Activated T-helper 2 cell treated with anti-CD3 and anti-CD28 coated beads, Interferon-gamma antibody, Interleukin-2, Interleukin-4, amounts not matched to agents 10 μg/mL and 5 μg/mL and 100 μg/mL, durations not matched to agents 14 hours and 24 hours and 36 hours (primary cell): ENCODE measurements at places on chromosomes 7 and 10. TPM values are rescaled to one million over a fixed set of nuclear protein-coding genes. Genes with fewer than 3 reads are reported as not detected.

- DNase-seq: no peak
These were observed 66.3 kb upstream of the ZRANB1 start for GRCh38 chr10:124875596-124875995.

- no peak for DNase-seq
These were observed 382.7 kb downstream of the SFMBT2 start for GRCh38 chr10:7027913-7028808.

The FRMPD2 gene
- total RNA-seq: 0.09 TPM in 1 of 2 replicates, not detected in the other

DNA sequence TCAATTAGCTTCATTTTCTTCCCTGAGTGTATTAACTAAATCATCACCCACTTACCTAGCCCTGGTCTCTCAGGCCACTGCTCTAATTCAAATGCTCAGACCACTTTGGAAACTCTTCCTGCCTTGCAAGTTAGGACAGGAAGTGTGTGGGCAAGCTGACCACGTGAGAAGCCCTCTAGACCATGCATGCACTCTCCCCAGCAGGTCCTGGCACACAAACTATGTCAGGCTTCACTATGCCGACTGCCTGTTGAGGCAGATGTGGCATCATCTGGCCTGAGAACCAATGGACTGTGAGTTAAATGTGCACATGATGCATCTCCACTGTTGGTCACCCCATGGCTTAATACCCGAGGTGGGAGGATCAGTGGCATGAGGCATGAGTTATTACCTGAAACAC, 439.6 kb downstream of the GRID1 start:
- no peak for DNase-seq

DNA sequence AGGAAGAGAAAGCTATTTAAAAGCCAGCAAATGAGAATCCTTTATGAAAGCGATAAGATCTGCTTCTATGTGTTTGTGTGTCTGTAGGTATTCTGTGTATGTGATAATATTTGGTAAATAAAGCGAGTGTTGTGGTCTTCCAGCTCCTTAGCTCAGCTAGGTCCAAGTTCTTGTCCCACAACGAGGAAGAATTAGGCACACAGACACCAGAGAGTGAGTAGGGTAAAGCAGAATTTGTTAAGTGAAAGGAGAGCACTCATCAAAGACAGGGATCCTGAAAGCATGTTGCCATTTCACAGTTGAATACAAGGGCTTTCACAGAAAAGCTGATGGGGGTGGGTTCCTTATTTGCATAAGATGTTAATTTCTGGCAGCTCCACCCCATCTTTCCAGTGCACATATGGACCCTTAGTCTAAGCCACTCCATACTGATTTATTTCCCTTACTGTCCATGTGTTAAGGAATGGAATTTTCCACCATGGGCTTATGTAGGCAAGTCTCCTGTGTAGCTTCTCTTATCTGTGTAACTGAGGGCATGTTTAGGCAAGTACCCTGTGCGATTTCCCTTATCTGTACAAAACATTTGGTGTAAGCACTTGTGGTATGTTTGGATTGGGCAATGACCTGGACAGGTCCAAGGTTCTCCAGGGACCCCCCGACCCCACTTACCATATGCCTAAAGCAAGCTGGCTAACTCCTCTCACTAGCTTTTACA, 165.9 kb upstream of the VIPR2 start:
- DNase-seq: no peak

DNA sequence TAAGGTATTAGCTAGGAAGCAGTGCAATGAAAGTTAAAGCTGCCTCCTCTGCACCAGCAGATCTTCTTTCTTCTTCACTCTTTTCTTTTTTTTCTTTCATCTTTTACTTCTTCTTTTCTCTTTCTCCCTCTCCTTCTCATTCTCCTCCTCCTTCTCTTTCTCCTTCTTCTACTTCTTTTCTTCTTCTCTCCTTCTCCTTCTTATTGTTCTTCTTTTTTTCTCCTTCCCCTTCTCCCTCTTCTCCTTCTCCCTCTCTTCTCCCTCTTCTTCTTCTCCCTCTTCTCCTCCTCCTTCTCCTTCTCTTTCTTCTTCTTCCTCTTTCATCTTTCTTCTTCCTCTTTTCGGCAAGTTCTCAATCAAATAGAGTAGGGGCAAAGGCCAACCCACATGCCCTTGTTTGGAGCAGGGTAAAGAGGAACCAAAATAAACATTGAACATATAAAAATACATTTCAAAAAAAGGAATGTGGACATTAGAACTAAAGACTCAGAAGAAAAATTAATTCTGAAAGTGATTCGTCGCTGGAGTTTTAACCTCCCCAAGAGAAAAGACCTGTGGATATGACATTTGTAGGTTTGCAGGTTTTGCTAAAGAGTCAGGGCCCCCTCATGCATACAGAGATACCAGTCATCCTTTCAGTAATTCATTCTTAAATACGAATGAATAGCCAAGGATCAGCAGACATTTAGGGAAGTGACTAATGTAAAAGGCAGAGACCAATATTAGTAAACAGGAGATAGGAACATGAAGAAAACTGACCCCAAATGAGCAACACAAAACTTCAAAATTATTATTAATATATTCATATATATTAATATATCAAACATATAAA, 93.0 kb upstream of the RSU1 start:
- no peak for DNase-seq

The MYPN gene
- total RNA-seq: not detected in 2 replicates

The KIAA1217 gene
- 0.41 and 0.62 TPM in 2 replicates for total RNA-seq

DNA sequence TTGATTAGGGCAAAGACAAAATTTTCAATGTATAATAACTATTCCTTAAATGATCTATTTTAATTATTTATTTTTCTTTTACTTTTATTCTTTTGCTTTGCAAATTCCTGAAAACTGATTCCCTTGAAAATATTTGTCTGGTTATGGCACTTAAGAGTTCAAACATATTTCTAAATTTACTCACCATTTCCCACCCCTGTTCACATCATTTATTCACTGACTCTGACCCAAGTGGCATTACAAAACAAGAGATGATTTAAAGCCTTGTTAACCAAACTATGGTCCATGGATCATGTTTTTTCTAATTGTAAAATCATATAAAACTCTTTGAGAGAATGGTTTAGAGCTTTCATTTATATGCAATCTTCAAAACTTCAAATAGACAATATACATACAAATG, 1256.1 kb upstream of the LRRN3 start:
- no peak for DNase-seq

- DNase-seq: no peak
These were observed 97.7 kb upstream of the FGFR2 start for GRCh38 chr10:121695731-121696464.

The TFPI2 gene
- not detected in 2 replicates for total RNA-seq

The TRPV5 gene
- not detected in 2 replicates for total RNA-seq

GRCh38 chr7:27254625-27255024, 12.0 kb downstream of the EVX1 start:
- DNase-seq: no peak

DNA sequence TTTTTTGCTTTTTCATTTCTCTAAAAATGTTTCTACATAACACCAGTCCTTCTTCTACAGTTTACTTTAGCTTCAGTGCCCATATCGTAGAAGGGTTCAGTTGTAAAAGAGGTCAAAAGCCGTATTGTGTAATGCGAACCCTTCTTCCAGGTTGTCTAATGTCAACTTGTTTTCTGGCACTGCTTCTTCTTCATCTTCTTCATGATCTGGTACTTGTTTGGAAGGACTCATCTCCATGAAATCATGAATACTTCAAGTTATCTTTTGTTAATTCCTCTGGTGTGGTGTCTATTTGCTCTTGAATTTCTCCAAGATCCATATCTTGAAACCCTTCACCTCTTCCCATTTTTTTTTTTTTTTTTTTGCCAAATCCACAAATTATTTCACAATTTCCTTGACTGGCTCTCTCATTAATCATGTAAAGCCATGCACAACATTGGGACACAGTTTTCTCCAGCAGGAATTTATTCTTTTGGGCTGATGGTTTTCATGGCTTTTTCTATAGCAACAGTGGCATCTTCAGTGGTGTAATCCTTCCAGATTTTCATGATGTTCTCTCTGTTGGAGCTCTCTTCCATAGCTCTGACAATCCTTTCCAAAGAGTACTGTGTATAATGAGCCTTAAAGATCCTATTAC, 85.1 kb downstream of the CPED1 start:
- no peak for DNase-seq

The ASAH2 gene
- 1.7 TPM in 2 replicates for total RNA-seq
